ENCODE measurements at places on chromosomes 2 and 18.
A peak's percentile ranks its signal among the peaks of the same experiment; 100 is the strongest.

DNA sequence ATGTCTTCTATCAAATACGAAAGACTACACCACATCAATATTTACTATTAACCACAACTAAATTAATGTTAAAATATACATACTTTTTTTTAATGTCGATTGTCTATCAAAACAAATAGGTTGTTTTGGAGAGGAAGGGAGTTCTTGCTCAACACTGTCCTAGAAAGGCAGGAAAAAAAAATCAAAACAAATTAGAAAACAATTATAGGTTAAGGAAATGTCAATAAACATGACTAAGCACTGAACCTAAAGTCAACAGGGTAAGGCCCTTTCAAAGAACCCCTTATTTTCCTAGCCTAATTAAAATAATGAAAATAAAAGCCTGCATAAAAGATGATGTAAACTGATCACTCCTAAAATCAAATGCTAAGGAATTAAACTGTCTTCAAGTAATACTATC is 2.8 kb downstream of the CEP76 start:
- DNase-seq: no peak

DNA sequence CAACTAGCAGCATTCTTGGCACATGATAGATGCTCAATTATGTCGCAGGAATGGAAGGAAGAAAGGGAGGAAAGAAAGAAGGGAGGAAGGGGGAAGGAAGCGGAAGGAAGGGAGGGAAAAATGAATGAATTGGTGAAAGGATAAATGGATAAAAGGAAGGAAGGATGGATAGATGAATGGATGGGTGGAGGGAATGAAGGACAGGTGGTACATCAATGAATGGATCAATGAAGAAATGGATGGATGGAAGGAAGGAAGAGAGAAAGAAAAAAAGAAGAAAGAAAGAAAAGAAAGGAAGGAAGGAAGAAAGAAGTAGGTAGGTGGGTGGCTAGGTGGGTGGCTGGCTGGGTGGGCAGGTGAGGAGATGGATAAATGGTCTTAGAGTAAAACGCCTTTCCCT is 56.8 kb downstream of the TWIST2 start:
- DNase-seq: no peak

DNA sequence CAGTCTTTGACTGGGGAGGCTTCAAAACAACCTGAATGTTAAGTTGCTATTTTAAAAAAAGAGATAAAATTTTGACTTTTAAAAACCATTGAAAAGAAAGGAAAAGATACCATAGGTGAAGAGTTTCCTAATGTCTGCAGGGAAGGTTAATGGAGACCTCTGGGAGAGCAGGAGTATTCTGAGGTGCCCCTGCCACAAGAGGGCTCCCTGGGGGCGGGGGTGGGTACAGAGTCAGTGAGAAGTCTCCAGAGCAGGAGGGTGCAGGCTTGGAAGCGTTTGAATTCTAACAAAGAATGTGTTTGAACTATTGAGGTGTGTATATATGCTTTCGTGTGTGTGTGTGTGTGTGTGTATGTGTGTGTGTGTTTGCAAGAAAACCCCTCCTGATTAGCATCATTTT is 46.7 kb upstream of the ST6GAL2 start:
- DNase-seq: no peak

- DNase-seq: no peak
Measured at GRCh38 chr2:118134650-118135049, 46.4 kb downstream of the INSIG2 start.

DNA sequence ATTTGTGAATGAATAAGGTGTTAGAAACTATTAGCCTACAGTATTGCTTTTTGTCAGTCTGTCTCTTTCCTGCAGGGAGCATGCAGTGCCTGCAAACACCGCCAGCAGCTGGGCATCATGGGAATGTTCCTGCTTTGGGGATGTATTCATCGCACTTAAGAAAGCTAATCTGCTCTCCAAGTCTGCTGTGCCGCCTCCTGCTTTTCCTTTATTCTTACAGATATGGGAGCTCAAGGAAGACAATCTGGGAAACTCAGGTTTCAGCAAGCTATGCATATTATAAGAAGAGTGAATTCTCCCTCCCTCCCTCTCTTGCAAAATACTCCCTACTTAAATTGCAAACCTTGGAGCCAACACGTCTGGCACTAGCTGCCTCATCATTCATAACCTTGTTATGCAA is 479.2 kb upstream of the ACVR2A start:
- no peak for DNase-seq

GRCh38 chr18:78871618-78872017 is 108.0 kb upstream of the SALL3 start:
- DNase-seq: no peak

GRCh38 chr2:9554921-9555296 is 721 bp downstream of the ADAM17 start:
- peak; percentile 40 for DNase-seq

DNA sequence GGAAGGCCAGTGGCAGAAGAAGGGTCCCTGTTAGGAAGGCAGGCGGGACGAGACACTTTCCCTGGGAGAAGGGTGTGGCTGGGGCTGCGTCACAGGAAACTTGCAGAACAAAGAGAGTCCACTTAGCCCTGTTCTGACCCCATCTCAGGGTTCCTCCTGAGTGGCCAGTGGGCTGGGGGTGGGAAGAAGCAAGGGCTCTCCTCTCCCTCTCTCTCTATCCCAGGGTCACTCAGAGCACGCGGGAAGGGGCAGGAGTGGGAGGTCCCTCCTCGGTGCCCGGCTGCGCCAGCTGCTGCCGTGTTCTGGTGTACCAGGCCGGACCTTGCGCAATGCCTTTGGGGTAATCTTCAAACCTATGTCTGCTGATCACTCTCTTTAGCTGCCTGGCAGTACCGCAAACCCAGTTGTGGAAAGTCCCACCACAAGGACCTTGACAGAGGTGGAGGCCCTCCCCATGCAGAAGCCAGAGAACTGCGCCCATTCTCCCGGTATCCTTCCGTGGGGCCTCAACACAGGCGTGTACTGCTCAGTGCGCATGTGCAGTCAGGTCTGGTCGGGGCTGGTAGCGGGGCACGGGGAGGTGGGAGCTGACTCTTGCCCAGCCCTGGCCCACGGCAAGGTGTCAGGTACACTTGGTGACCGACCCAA is 47.8 kb upstream of the ST3GAL5 start:
- no peak for DNase-seq

- no peak for DNase-seq
Measured at GRCh38 chr2:182435754-182436153, 8.9 kb upstream of the PDE1A start.

DNA sequence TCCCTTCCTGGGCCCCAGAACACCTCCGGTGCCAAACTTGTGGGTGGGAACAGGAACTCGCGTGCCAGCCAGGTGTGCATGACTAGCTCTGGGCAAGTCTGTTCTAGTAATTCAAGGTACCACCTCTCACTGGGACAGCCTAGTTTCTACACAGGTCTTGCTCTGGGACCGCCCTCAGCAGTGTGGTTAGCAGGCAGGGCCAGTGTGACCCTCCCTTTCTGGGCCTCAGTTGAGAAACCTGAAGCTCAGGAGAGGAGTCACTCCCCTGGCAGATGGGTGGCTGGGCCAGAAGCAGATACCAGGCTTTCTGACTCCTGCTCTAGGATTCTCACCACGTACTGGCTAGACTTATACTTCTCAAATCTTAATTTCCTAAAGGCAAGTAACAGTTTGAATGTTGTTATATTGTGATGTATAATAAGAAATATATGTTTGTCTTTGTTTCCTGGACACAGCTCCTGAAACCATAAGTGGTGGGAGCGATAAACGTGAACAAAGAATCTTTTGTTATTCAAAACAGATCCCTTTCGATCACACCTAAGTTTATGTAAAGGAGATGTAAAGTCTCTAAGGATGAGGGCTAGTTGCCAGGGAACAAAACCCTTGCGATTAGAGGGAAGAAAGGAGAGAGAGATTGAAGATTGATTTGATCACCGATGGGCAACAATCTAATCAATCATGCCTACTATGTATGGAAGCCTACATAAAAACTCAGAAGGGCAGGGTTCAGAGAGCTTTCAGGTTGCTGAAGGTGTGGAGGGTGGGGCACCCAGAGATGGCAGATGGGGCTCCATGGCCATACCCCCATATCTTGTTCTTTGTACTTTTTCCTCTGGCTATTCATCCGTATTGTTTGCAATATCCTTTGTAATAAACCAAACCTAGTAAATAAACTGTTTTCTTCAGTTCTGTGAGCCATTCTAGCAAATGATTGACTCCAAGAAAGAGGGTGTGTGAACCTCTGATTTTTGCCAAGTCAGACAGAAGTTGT is 952 bp upstream of the UGT1A6 start:
- DNase-seq: no peak

DNA sequence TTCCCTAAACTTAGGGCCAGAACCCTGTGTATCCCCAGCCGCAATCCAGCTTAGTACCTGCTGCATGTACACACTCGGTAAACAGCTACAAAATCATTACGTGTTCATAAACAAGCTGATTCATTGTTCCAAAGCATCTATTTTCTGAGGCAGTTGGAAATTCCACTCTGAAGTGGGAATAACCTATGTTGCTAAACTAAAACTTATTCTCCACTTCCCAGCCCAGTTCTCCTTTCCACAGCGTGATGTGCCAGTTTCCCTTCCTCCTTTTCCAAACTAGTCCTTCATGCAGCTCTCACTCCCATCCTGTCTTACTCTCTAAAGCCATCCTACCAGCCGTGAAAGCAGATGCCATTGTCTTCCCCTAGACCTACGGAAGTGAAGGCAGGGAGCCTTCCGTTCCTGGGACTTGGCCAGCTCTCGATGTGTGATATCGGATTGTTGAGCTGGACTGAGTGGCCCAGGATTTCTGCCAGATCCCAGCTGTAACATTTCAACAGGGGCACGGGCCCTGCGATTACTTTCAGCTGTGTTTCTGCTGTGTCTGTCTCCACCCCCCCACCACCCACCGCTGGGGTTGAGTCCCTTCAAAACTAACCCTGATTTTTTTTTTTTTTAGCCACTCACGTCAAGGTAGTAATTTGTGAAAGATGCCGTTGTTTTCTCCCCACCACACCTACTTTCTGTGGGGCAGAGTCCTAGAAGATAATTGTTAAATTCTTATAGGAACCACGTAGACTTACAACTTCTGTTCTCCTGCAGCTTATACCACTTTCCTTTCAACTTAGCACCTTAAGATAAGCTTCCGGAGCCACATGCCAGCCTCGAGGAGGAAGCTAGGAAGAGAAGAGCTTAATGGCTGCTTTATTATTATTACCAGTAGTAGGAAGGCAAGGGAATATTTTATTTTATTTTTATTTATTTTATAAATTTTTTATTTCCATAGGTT is 100.9 kb downstream of the CRIM1 start:
- no peak for DNase-seq

- DNase-seq: no peak
Measured at GRCh38 chr2:1478311-1479305, 65.3 kb downstream of the TPO start.

GRCh38 chr2:118729760-118730159 is 117.7 kb downstream of the EN1 start:
- DNase-seq: no peak

DNA sequence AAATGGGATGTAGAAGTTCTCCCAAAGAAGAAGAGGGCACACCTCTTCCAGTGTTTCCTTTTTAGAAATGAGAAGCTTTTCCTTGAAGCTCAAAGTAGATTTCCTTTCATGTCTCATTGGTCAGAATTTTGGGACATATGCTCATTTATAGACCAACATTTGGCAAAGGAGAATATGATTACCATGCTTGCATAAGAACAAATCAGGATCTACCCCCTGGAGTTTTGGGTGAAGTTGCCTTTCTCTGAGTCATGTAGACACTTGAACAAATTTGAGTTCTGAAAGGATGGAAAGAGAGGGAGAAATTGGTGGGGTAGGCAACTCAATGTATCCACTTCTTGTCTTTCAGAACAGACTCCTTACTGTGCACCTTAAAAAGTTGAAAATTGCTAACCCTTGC is 409.0 kb downstream of the SLC4A3 start:
- DNase-seq: no peak

- DNase-seq: no peak
Measured at GRCh38 chr2:239058766-239059165, 210.9 kb downstream of the TWIST2 start.

DNA sequence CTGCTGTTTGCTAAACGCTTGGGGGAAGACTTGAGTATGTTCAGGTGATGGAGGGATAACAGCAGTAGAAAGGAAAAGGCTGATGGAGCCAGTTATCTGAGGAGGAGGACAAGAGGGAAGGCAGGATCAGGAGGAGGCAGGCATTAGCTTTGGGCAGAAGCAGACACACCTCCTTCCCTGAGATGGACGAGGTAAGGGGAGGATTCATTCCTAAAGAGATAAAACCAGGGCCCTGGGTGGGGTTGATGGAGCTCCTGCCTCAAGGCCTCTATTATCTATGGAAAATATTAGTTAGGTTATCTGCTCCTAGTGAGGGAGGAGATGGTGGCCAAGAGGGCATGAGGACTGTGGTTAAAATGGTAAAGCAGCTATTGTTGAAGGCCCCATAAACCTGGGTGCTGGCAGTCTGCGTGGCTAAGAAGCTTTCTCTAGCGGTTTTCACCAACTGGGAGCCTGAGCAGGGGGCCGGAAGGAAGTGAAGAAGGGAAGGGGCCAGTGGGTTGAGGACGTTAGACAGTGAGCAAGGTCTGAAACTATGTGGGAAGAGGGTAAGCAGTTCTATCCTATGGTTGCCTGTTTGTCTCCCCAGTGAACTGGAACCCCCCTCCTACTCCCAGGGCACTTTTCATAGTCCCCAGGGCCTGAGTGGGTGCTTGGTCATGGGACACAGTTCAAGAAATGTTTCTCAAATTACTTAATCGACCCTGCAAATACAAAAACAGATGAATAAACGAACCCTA is 56.6 kb upstream of the HK2 start:
- DNase-seq: no peak
